ENCODE measurements at places on chromosomes 2 and 18. TPM values are rescaled to one million over a fixed set of nuclear protein-coding genes. Genes with fewer than 3 reads are reported as not detected.

Gene RESP18
- not detected for total RNA-seq

Gene HTR2B
- 6.0 TPM for total RNA-seq

Gene DYNAP
- total RNA-seq = not detected

Gene INSIG2
- total RNA-seq = 6.1 TPM

Gene TEKT4
- total RNA-seq = not detected

Gene SP140
- total RNA-seq = under 0.01 TPM

Gene UGT1A6
- total RNA-seq = 0.09 TPM

Gene RAB12
- total RNA-seq = 53.6 TPM

Gene LOXHD1
- not detected for total RNA-seq

Gene TMEM247
- total RNA-seq = not detected

Gene RNU2-63P
- 325 TPM for total RNA-seq

Gene LAMA3
- total RNA-seq = 19.1 TPM

Gene SULT1C2
- 0.83 TPM for total RNA-seq

Gene FN1
- total RNA-seq = 808 TPM

Gene NAGK
- total RNA-seq = 60.7 TPM

Gene PAIP2B
- 0.85 TPM for total RNA-seq

Gene TMEM178A
- 1.3 TPM for total RNA-seq

Gene SAG
- not detected for total RNA-seq

Gene KIF5C
- total RNA-seq = 0.09 TPM

Gene AQP12B
- total RNA-seq = not detected

Gene GKN1
- not detected for total RNA-seq

Gene TRIP12
- 213 TPM for total RNA-seq

Gene R3HDM1
- 4.3 TPM for total RNA-seq

Data from smooth muscle cell of bladder (primary cell).